Activated naive CD4-positive, alpha-beta T cell treated with anti-CD3 and anti-CD28 coated beads for 36 hours (primary cell): ENCODE measurements at places on chromosomes 16 and 17. TPM values are rescaled to one million over a fixed set of nuclear protein-coding genes. Genes with fewer than 3 reads are reported as not detected.

GRCh38 chr17:39151943-39152818, 744 bp upstream of the PLXDC1 start:
- H3K36me3 ChIP-seq: peaks cover 2% of the 10 kb centered on the region
- DNase-seq: peak; percentile 52
- H3K27ac ChIP-seq: peak overlapping the region; percentile 95
- peaks cover 27% of the 10 kb centered on the region for H3K4me1 ChIP-seq
- H3K27me3 ChIP-seq: peaks cover 4% of the 10 kb centered on the region

DNA sequence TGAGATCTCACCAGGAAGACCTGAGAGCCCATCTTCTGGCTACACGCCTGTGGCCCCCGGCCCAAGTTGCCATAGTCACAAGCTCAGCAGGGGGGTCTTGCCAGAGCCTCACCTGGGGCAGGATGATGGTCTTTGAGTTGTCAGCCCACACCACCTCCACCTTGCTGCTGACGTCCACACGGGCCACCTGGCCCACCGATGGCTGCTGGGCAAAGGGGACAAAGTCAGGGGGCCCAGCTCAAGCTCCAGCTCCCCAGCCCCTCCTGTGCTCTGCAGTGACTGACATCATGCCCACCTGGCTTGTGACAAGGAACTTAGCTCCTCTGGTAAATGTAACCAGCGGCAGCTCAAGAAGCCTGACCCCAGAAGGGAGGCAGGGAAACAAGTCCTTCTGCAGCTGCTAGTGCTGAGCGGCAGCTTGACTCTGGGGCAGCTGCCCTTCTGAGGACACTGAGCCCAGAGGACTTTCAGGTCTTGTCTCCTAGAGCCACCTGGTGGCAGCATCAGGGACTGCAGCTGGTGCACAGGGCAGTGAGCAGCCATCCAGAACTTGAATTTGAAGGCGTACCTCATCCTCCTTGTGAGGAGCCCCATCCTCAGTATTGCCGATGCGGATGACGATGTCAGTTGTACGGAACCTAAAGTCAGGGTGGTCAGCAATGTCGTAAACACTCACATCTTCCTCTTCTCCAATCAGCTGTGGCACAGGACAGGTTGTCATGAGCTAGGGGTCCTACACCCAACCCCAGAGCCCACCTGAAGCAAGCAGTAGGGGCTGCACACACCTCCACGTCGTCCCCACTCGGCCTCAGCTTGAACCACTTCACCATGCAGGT, 13.5 kb downstream of the SPHK1 start:
- DNase-seq: peak; percentile 93
- no peak overlapping the region for H3K4me3 ChIP-seq
- peaks cover 22% of the 10 kb centered on the region for H3K36me3 ChIP-seq

DNA sequence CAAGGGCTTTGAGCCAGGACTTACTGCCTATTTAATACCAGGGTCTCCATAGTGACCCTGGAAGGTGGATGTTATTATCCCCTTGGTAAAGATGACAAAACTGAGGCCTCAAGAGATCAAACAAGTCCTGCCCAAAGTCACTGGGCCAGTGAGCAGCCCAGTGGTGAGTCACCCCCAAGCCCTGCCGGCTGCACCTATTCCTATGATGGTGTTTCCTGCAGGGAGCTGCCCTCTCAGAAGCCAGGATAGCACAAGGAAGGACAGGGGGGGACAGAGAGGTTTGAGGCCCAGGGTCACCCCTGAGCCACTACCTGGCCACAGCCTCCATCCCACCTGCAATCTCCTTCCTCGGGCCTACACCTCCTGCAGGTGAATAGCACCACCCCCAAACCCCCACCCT, 90.9 kb downstream of the SDK2 start:
- H3K36me3 ChIP-seq: no peaks in the 10 kb centered on the region
- peaks cover 3% of the 10 kb centered on the region for H3K4me1 ChIP-seq
- no peak overlapping the region for H3K27ac ChIP-seq
- no peak for DNase-seq

DNA sequence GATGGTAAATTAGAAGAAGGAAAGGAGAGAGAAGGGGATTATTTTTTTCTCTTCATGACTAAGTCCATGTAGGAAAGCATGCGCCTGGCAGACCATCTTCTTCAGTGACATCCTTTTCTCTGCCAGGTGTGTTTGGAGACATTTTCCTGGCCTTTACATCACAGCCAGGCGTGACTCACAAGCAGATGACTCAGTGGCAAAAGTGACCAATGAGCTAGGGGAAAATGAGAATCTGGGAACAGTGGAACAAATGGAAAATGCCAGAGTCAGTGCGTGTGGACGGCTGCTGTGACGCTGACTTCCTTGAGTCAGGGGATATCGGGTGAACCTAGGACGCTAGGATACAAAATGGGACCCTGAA, 9.4 kb downstream of the KIAA0513 start:
- no peak overlapping the region for H3K4me3 ChIP-seq
- DNase-seq: peak; percentile 32
- no peaks in the 10 kb centered on the region for H3K27me3 ChIP-seq
- no peak overlapping the region for H3K27ac ChIP-seq

GRCh38 chr16:27529962-27530361, 19.8 kb downstream of the GTF3C1 start:
- peaks cover 26% of the 10 kb centered on the region for H3K36me3 ChIP-seq
- H3K27me3 ChIP-seq: no peaks in the 10 kb centered on the region
- peaks cover 3% of the 10 kb centered on the region for H3K4me1 ChIP-seq
- DNase-seq: no peak
- no peak overlapping the region for H3K4me3 ChIP-seq

- no peak for DNase-seq
- no peaks in the 10 kb centered on the region for H3K27me3 ChIP-seq
- no peak overlapping the region for H3K4me3 ChIP-seq
- peaks cover 19% of the 10 kb centered on the region for H3K4me1 ChIP-seq
- no peak overlapping the region for H3K27ac ChIP-seq
- no peaks in the 10 kb centered on the region for H3K36me3 ChIP-seq
Measured at GRCh38 chr17:1605681-1606351, 22.8 kb downstream of the SLC43A2 start.

DNA sequence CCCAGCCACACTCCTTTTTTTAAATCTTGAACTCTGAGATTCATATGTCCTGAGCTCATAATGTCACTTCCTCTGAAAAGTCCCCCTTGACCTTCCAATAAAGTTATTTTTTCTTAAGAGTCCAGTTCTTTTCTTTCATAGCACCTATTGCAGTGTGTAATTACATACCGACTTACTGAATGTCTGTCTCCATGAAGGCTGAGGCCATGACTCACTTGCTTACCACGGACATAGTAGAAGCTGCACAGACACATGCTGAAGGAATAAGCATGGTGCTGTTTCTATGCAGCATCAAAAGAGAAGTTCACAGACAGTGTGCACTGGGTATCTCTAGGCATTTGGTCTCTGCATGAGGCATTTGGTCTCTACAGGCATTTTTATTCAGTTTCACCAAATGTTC, 77.2 kb downstream of the C17orf67 start:
- no peak overlapping the region for H3K4me3 ChIP-seq
- DNase-seq: no peak

DNA sequence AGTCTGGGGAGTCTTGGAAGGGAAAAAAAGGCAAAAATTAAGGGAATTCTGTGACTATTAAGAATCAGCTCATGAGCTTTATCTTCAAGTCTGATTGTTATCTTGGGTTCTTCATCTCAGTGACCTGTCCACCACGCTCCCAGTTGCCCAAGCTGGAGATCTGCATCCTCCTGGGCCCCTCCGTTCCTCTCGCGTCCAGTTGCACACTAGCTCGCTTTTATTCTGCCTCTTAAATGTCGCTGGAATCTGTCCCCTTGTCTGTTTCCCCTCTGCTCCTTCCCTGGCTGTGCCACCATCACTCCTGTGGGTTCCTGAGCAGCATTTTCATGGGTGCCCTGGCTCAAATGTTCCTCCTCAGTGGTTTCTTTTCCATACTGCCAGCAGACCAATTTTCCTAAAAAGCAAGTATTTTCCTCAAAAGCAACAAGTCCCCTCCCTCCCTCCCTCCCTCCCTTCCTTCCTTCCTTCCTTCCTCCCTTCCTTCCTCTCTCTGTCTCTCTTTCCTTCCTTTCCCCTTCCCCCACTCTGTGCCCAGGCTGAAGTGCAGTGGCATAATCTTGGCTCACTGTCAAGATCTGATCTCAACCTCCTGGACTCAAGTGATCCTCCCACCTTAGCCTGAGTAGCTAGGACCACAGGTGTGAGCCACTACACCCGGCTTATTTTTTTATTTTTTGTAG, 1.4 kb downstream of the ENDOV start:
- H3K27me3 ChIP-seq: peaks cover 9% of the 10 kb centered on the region
- peaks cover 20% of the 10 kb centered on the region for H3K4me1 ChIP-seq
- H3K27ac ChIP-seq: no peak overlapping the region
- DNase-seq: no peak
- peaks cover 1% of the 10 kb centered on the region for H3K36me3 ChIP-seq
- H3K4me3 ChIP-seq: peak overlapping the region; percentile 83

ABCC1 gene
- total RNA-seq: 40.3 TPM

DNA sequence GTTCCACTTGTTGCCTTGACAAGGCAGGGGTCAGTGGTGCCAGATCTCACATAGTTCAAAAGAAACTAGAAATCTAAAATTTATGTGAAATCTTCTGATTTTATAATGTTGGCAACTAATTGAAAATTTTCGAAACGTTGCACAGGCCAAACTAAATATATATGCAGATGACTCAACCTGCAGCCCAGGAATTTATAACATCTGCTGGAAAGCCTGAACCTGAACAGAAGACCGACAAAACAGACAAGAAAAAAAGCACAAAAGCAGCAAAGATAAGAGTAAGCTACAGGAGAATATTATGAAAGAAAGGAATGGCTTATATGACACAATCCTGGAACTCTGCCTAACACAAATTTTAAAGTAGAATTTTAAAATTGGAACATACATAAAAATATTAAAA, 207.6 kb downstream of the CEP112 start:
- H3K27ac ChIP-seq: no peak overlapping the region
- no peaks in the 10 kb centered on the region for H3K4me1 ChIP-seq
- H3K36me3 ChIP-seq: peaks cover 4% of the 10 kb centered on the region
- no peak for DNase-seq
- peaks cover 2% of the 10 kb centered on the region for H3K27me3 ChIP-seq

GRCh38 chr17:35342276-35342675, 31.1 kb downstream of the SLFN11 start:
- no peak overlapping the region for H3K4me3 ChIP-seq
- peaks cover 23% of the 10 kb centered on the region for H3K4me1 ChIP-seq
- no peak for DNase-seq

DNA sequence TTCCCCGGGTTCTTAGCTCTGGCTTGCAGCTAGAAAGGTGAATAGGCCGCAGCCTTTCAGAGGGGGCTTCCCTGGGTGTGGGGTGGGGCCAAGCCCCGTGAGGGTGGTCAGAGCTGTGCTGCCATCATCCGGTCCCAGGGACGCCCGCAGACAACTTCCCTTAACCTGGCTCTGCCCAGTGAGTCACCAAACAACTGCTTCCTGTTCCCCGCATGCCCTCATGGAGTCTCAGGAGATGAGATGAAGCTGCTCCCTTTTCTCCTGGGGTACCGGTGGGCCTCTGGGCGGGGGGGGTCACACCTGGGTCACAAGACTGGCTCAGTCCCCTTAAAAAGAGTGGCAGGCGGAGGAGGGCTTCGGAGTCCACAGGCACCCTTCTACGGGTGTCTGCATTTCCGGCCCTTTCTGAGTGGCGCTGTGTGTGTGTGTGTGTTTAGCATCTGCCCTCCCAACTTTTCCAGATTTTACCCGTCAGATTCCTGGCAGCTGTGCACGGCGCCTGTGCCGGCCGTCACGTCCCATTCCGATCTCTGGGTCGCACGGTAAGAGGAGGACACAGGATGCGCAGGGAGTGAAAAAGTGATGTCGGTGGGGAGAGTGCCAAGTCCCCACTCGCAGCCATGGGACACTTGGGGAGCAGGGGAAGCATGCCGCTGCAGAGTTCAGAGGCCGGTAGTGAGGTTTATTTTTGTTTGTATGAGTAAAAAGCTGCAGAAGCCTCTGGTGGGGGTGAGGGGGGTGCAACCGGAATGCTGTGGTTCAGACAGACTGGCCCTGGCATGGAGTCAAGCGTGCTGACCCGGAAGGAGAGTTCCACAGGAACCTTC, 16.8 kb downstream of the HIC1 start:
- no peak overlapping the region for H3K27ac ChIP-seq
- H3K27me3 ChIP-seq: no peaks in the 10 kb centered on the region
- H3K4me3 ChIP-seq: no peak overlapping the region
- H3K4me1 ChIP-seq: peaks cover 32% of the 10 kb centered on the region
- peaks cover 34% of the 10 kb centered on the region for H3K36me3 ChIP-seq
- no peak for DNase-seq

GRCh38 chr16:19879241-19879792, 5.3 kb downstream of the GPRC5B start:
- H3K36me3 ChIP-seq: no peaks in the 10 kb centered on the region
- H3K27me3 ChIP-seq: peaks cover 8% of the 10 kb centered on the region
- no peak overlapping the region for H3K4me3 ChIP-seq
- H3K4me1 ChIP-seq: peaks cover 4% of the 10 kb centered on the region
- no peak for DNase-seq

- DNase-seq: peak; percentile 66
- no peak overlapping the region for H3K27ac ChIP-seq
- H3K4me3 ChIP-seq: no peak overlapping the region
- H3K4me1 ChIP-seq: peaks cover 4% of the 10 kb centered on the region
- H3K27me3 ChIP-seq: peaks cover 29% of the 10 kb centered on the region
Measured at GRCh38 chr17:58242171-58242784, 3.9 kb downstream of the LPO start.

CCL22 gene
- 1.0 TPM for total RNA-seq

DNA sequence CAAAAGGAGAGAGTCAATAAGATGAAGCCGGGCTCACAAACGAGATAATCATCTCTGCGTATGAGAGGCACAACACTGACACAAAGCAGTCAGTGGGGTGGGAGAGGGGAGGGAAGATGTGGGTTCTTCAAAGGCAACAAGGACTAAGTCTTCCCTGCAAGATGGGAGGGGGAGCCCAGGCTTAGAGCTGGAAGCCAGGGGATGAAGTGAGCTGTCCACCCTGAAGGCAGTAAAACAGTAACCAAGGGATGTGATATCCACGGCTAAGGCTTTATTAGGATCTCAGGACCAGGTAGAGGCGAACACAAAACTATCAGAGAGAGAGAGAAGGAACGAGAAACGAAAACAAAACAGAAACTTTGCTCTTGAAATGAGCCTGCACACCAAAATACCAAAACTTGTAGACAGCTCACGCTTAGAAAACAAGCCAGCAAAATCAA, 115.9 kb downstream of the DYNLRB2 start:
- peak overlapping the region; percentile 73 for H3K4me3 ChIP-seq
- peak overlapping the region; percentile 68 for H3K27ac ChIP-seq
- peaks cover 2% of the 10 kb centered on the region for H3K36me3 ChIP-seq
- H3K27me3 ChIP-seq: no peaks in the 10 kb centered on the region
- H3K4me1 ChIP-seq: peaks cover 20% of the 10 kb centered on the region

GRCh38 chr17:79619196-79619595, 8.3 kb upstream of the RBFOX3 start:
- H3K4me3 ChIP-seq: no peak overlapping the region
- no peak for DNase-seq
- no peaks in the 10 kb centered on the region for H3K36me3 ChIP-seq
- no peak overlapping the region for H3K27ac ChIP-seq

DNA sequence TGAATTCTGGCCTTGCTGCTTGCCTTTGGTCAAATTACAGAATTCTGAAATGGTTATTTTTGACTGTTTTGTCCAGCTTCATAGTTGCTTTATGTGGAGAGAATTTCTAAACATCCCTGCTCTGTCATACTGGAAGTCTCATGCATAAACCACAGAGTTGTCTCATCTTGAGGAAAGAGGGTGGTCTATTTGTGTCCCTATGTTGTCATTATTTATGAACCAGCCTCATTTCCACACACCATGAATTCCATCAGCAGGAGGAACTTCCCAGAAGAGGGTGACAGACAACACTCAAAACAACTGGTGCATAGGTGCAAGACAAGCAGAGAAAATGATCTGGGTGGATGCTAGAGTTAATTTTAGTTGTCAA, 525.8 kb upstream of the GOT2 start:
- H3K4me1 ChIP-seq: peaks cover 29% of the 10 kb centered on the region
- no peaks in the 10 kb centered on the region for H3K27me3 ChIP-seq
- DNase-seq: peak; percentile 6
- H3K4me3 ChIP-seq: no peak overlapping the region
